ENCODE measurements at places on chromosomes 6 and 20.

- DNase-seq: no peak
These were observed 160.6 kb upstream of the GGTLC1 start for GRCh38 chr20:24149175-24149574.

DNA sequence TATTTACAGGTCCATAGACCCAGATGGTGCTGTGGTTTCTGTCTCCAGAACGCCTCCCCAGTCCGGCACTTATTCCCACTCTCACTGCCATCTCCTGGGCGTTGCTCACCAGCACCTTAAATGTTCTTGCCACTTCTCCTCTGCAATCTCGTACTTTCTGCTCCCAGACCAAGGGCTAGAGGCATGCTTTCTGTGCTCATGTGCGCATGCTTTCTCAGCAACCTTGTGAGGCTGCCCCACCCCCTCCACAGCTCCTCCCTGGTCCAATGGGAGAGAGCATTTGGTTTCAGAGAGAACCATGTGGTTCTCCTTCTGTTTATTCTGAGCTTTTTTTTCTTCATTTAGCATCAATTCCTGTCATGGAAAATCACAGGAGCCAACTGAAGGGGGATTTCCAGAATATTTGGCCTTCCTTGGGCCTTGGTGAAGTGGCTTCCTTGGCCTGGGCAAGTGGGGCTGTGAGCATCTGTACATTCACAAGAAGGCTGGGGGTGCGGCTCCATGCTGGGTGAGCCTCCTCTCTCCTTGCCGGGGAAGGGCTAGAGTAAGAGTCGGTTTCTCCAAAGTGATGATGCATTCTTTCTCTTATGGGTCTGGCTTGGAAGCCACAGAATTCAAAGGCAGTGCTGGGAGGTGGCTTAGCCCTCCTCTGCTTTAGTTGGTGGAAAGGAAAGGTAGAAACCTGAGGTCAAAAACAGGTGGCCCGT, 66.6 kb downstream of the PHACTR3 start:
- no peak for DNase-seq

GRCh38 chr20:54474866-54475265, 527 bp upstream of the DOK5 start:
- no peak for DNase-seq

- no peak for DNase-seq
These were observed 106.8 kb upstream of the HS3ST5 start for GRCh38 chr6:114449659-114450058.

GRCh38 chr20:5401277-5401875, 84.6 kb upstream of the PROKR2 start:
- no peak for DNase-seq

DNA sequence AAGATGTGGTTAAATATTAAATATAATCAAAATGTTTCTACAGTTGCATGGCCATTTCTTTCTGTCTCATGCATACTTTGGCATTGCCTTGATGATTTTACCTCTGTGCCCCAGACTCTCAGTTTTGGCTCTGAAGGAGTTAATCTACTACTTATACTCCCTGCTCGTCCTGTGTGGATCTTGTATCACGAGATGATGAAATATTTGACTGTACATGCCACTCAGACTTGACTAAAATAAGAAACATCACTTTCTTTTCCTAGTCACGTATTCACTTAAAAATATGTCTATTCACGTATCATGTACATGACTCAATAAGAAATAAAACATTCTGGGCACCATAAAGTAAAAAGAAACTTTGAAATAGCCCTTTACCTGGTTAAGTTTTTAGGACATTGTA, 397.7 kb downstream of the RFPL4B start:
- DNase-seq: no peak

GRCh38 chr6:97669191-97670031, 386.4 kb upstream of the MMS22L start:
- DNase-seq: peak; percentile 78

Data from pons (tissue), 1 donor.